ENCODE measurements at places on chromosomes 2 and 18. TPM values are rescaled to one million over a fixed set of nuclear protein-coding genes. Genes with fewer than 3 reads are reported as not detected.

REG1B gene
- not detected for total RNA-seq

RND3 gene
- 287 TPM for total RNA-seq

CAPN14 gene
- 0.12 TPM for total RNA-seq

CARF gene
- 3.2 TPM for total RNA-seq

POTEF gene
- total RNA-seq: not detected

LINC00305 gene
- total RNA-seq: not detected

PDE11A gene
- total RNA-seq: not detected

COL4A4 gene
- 6.8 TPM for total RNA-seq

SERPINB11 gene
- total RNA-seq: 0.12 TPM

GAL3ST2 gene
- not detected for total RNA-seq

FER1L5 gene
- 0.30 TPM for total RNA-seq

IL1B gene
- total RNA-seq: 0.82 TPM

ZBTB7C gene
- not detected for total RNA-seq

HNRNPLL gene
- 34.3 TPM for total RNA-seq

SOWAHC gene
- 6.0 TPM for total RNA-seq

C2orf66 gene
- 0.08 TPM for total RNA-seq
